Thymus (tissue), 14 donors: ENCODE measurements at places on chromosomes 16 and 17. TPM values are rescaled to one million over a fixed set of nuclear protein-coding genes. Genes with fewer than 3 reads are reported as not detected.

DNA sequence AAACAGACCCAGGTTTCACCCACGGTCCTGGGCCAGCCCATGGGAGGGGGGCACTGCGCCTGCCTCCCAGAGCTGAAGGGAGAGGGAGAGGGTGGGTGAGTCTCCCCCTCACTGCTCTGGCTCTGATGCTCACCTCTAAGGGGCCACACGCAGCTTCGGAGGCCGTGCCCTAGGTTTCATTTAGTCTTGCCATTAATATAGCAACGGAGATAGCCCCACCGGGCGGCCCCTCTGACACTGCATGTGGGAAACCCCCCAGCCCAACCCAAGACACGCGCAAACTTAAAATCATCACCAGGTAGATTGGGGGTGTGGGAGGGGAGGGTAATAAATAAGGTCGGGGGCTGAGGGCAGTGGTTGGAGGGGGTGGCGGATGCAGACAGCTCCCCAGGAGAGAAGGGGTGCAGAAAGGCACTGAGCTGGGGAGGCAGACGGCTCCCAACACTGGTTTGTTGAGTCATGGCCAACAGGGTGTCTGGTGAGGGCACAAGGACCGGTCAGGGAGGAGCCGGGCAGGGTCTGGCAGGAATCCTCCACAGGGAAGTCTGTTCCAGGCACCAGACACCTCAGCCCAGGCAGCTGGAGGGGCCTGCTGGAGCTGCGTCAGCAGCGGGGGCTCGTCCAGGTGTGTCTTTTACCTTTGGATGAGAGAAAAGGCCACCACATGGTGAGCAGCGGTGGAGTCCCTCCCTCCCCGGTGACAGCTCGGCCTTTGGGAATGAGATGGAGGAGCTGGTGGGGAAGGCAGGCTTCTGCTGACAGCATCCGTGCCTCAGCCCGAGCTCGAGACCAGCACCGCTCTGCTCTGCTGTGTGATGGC, 32.0 kb upstream of the DOC2B start:
- H3K36me3 ChIP-seq: no peaks in the 10 kb centered on the region
- H3K27ac ChIP-seq: no peak overlapping the region
- no peaks in the 10 kb centered on the region for H3K27me3 ChIP-seq
- DNase-seq: no peak
- no peaks in the 10 kb centered on the region for H3K4me1 ChIP-seq

- H3K27me3 ChIP-seq: peaks cover 5% of the 10 kb centered on the region
- H3K4me3 ChIP-seq: no peak overlapping the region
- H3K4me1 ChIP-seq: peaks cover 7% of the 10 kb centered on the region
- no peak overlapping the region for H3K27ac ChIP-seq
- DNase-seq: no peak
- H3K36me3 ChIP-seq: no peaks in the 10 kb centered on the region
These were observed 102.2 kb downstream of the CDK5R1 start for GRCh38 chr17:32588982-32589381.

DNA sequence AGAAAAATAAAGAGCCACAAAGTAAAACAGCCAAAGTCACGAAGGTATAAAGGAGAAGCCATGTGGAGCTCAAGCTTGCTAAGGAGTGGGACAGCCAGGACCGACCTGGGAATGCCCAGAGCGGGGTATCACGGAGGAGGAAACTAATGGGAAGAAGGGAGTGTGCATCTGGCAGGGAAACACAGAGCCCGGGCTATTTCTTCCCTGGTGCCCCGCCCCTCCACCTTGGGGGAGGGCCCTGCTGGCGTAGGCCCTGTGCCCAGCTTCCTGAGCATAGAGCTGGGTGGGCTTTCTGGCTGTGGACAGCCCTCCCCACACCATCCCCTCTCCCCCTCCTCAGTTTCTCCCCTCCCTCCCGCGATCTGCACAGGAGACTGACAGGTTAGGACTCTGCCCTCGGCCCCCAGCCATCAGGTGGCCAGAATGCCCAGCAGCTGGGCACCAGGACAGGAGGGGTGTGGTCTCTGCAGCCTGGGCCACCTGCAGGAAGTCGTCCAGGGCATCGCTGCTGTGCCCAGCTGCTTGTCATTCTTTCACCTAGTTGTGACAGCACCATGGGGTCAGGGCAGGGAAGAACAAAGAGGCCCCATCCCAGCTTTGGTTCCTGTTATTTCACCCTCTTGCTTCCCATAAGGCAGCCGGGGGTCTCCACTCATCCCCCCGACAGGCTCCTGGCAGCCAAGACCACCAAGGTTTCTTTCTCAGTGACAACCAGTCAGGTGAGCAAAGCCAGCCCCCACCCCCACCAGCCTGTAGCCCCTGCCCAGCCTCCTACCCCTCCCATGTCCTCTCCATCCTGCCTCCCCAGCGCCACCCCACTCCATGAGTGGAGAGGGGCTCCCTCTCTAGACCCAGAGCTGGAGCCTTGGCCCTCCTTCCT, 7.1 kb upstream of the DCAF7 start:
- DNase-seq: no peak
- no peaks in the 10 kb centered on the region for H3K36me3 ChIP-seq
- H3K27ac ChIP-seq: no peak overlapping the region
- no peak overlapping the region for H3K4me3 ChIP-seq
- H3K4me1 ChIP-seq: peaks cover 5% of the 10 kb centered on the region

GRCh38 chr17:71494062-71494855, 626.6 kb upstream of the SOX9 start:
- no peak for DNase-seq
- H3K36me3 ChIP-seq: no peaks in the 10 kb centered on the region
- H3K4me3 ChIP-seq: no peak overlapping the region

Gene HS3ST2
- total RNA-seq: not detected

Gene NPIPA3
- total RNA-seq: 0.09 TPM

Gene HAS3
- 0.09 TPM for total RNA-seq
